ENCODE measurements at places on chromosomes 11 and 22. TPM values are rescaled to one million over a fixed set of nuclear protein-coding genes. Genes with fewer than 3 reads are reported as not detected.

GRCh38 chr11:116586392-116586791 is 186.4 kb downstream of the BUD13 start:
- no peaks in the 10 kb centered on the region for H3K36me3 ChIP-seq
- no peak for DNase-seq
- H3K27me3 ChIP-seq: peaks cover 17% of the 10 kb centered on the region
- H3K4me1 ChIP-seq: no peaks in the 10 kb centered on the region

DNA sequence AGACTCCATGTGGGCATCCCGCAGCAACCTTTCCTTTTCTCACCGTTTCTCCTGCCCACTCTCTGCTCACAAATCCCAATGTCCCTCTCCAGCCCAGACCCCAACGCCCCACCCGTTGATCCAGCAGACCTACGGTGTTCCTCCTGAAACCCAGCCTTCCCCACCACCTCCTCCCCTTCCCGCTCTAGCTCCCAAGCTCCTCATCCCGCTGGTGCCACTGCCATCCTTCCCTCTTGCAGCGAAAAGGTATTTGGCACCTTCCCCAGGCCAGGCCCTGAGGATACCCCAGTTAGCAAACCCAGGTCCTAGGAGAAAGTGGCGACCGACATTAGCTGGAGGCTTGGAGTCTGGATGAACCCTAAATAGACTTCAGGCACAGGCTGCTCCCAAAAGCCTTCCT is 84.0 kb upstream of the RTL6 start:
- peak; percentile 18 for DNase-seq
- H3K27me3 ChIP-seq: no peaks in the 10 kb centered on the region
- H3K36me3 ChIP-seq: no peaks in the 10 kb centered on the region
- no peaks in the 10 kb centered on the region for H3K4me1 ChIP-seq
- no peak overlapping the region for H3K27ac ChIP-seq
- no peak overlapping the region for H3K4me3 ChIP-seq

DNA sequence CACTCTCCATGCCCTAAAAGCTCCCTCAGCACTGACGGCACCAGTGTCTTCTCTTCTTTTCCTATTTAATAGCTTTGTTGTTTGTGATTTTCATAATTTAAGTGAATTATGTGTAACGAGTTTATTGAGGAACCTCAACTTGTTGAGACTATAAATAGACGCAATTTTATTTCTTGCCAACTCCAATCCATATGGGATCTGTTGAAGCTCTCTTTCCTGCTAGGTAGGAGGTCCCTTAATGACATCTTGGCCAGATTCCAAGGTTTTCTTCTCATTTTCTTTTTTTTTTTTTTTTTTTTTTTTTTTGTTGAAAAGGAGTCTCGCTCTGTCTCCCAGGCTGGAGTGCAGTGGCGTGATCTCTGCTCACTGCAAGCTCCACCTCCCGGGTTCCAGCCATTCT is 14.2 kb downstream of the RTL6 start:
- no peak for DNase-seq
- no peak overlapping the region for H3K27ac ChIP-seq
- no peaks in the 10 kb centered on the region for H3K4me1 ChIP-seq
- no peak overlapping the region for H3K4me3 ChIP-seq
- no peaks in the 10 kb centered on the region for H3K27me3 ChIP-seq

DNA sequence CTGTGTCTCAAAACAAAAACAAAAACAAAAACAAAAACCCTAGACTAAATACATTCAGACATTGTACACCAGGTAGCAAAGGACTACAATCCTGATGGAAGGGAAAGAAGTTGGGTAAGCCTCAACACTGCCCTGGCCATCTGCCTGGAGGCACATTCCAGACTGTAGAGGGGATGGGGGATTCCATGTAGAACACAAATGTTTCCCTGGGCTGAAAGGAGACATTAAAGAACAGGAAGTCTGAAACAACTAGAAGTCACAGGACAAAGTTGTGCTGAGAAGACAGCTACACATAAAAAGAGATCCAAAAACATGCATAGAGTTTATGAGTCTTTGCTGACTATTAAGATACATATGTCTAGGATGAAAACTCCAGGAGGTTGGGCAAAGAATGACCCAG is 83.9 kb downstream of the RRAS2 start:
- no peaks in the 10 kb centered on the region for H3K4me1 ChIP-seq
- H3K36me3 ChIP-seq: peaks cover 58% of the 10 kb centered on the region
- H3K27me3 ChIP-seq: no peaks in the 10 kb centered on the region

GRCh38 chr11:117281159-117281558 is 10.0 kb upstream of the BACE1-AS start:
- H3K4me1 ChIP-seq: no peaks in the 10 kb centered on the region
- H3K27me3 ChIP-seq: no peaks in the 10 kb centered on the region
- DNase-seq: no peak
- H3K36me3 ChIP-seq: peaks cover 60% of the 10 kb centered on the region
- H3K27ac ChIP-seq: no peak overlapping the region

DNA sequence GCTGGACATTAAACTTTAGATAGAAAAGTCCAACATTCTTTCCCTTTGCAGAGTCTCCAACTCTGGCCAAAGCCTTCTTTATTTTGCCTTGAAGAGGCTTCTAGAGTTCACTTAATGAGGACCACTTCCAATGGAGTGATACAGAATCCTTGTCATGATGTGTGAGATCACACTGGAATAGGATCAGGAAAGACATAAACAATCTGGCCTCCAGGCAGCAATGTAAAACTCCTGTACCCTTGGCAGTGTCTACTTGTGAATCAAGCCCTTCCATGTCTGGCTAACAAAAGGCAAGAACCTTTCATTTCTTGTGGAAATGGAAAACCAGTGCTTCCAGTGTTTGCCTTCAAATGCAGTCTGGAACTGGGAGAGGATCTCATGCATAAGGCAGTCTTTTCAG is 56.5 kb upstream of the FIBIN start:
- no peak overlapping the region for H3K27ac ChIP-seq
- H3K4me1 ChIP-seq: no peaks in the 10 kb centered on the region
- H3K36me3 ChIP-seq: no peaks in the 10 kb centered on the region

- H3K4me3 ChIP-seq: no peak overlapping the region
- H3K27ac ChIP-seq: no peak overlapping the region
- DNase-seq: no peak
- no peaks in the 10 kb centered on the region for H3K27me3 ChIP-seq
- peaks cover 2% of the 10 kb centered on the region for H3K36me3 ChIP-seq
- no peaks in the 10 kb centered on the region for H3K4me1 ChIP-seq
Measured at GRCh38 chr11:98895936-98896335, 124.8 kb upstream of the CNTN5 start.

Gene TBX10
- total RNA-seq: not detected

GRCh38 chr22:27775758-27776649 is 25.6 kb downstream of the MN1 start:
- H3K36me3 ChIP-seq: peaks cover 4% of the 10 kb centered on the region
- no peak overlapping the region for H3K27ac ChIP-seq
- H3K4me1 ChIP-seq: no peaks in the 10 kb centered on the region
- peak overlapping the region; percentile 31 for H3K4me3 ChIP-seq
- peak; percentile 53 for DNase-seq
- no peaks in the 10 kb centered on the region for H3K27me3 ChIP-seq

GRCh38 chr11:30392221-30392784 is 69.4 kb downstream of the ARL14EP start:
- H3K27me3 ChIP-seq: no peaks in the 10 kb centered on the region
- H3K27ac ChIP-seq: no peak overlapping the region
- H3K4me1 ChIP-seq: no peaks in the 10 kb centered on the region
- no peak overlapping the region for H3K4me3 ChIP-seq
- H3K36me3 ChIP-seq: peaks cover 1% of the 10 kb centered on the region
- DNase-seq: no peak

GRCh38 chr22:43534916-43535315 is 123.1 kb downstream of the MPPED1 start:
- no peak overlapping the region for H3K27ac ChIP-seq
- H3K27me3 ChIP-seq: no peaks in the 10 kb centered on the region

GRCh38 chr11:40203606-40204005 is 1255.8 kb downstream of the LRRC4C start:
- H3K4me1 ChIP-seq: no peaks in the 10 kb centered on the region
- no peak overlapping the region for H3K27ac ChIP-seq
- peaks cover 60% of the 10 kb centered on the region for H3K27me3 ChIP-seq
- peak overlapping the region; percentile 43 for H3K4me3 ChIP-seq
- DNase-seq: no peak

Gene UCP3
- total RNA-seq: 0.85 TPM

DNA sequence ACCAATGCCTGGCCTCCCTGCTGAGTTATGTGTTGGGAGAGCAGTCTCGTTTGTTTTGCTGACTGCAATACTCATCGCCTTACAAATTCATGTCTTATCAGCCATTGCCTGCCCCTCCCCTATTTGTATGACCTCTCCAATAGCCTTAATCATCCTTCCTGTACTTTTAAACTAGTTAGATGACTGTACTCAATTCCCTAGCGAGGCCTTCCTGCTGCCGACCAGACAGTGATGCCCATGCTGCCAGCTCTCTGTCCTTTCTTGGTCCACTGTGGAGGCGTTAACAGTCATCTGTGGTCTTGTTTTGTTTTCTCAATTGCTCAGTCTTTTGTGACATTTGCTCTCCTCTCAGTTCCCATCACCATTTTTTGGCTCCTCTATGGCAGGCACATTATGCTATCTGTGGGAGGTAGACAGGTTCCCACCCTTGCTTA is 20.3 kb upstream of the YPEL1 start:
- H3K36me3 ChIP-seq: peaks cover 12% of the 10 kb centered on the region
- H3K27me3 ChIP-seq: no peaks in the 10 kb centered on the region
- H3K4me3 ChIP-seq: no peak overlapping the region
- no peak overlapping the region for H3K27ac ChIP-seq
- no peaks in the 10 kb centered on the region for H3K4me1 ChIP-seq
- DNase-seq: no peak

DNA sequence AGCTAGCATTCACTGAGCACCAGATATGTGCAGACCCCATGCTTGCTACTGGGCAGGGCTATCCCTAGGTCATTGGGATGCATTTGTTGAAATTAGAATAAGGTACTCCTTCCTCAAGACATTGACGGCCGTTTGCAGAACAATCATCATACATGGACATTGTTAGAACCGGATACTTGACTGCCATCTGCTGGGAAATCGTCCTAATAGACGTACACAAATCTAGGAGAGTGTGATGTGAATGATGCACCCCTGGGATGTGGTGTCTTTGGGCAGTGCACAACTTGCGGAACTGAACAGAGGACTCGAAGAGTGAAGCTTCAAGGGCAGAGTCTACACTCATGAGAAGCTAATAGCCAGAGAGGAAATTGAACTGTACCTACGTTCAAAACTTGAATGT is 35.9 kb downstream of the MYO18B start:
- no peaks in the 10 kb centered on the region for H3K27me3 ChIP-seq
- H3K4me3 ChIP-seq: no peak overlapping the region
- no peaks in the 10 kb centered on the region for H3K4me1 ChIP-seq
- no peaks in the 10 kb centered on the region for H3K36me3 ChIP-seq

DNA sequence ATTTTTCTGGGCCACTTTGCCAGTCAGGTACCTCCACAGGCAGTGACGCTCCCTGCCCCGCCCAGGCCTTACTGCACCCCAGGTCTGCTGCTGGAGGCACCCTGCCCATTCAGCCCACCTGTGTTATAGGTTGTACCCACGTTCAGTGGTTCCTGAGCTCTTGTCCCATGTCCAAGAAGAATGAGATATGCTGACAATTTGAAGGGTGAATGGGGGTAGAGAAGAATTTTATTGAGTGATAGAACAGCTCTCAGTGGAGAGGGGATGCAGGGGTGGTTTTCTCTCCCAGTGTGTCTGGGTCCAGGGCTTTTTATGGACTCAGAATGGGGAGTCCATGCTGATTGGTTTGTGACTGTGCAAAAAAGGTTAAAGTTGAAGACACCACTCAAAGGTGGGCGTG is 149.7 kb downstream of the LDLRAD3 start:
- H3K36me3 ChIP-seq: peaks cover 34% of the 10 kb centered on the region
- no peak for DNase-seq
- no peak overlapping the region for H3K27ac ChIP-seq
- no peaks in the 10 kb centered on the region for H3K27me3 ChIP-seq
- H3K4me3 ChIP-seq: no peak overlapping the region
- H3K4me1 ChIP-seq: peaks cover 5% of the 10 kb centered on the region

DNA sequence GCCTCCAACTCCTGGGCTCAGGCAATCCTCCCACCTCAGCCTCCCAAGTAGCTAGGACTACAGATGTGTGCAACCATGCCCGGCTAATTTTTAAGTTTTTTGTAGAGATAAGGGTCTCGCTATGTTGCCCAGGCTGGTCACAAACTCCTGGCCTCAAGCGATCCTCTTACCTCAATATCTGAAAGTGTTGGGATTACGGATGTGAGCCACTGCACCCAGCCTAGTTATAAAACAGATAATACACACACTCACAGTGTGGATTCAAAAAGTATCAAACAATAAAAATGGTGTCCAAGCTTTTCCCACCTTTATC is 377 bp upstream of the CCDC188 start:
- no peaks in the 10 kb centered on the region for H3K36me3 ChIP-seq
- H3K4me1 ChIP-seq: no peaks in the 10 kb centered on the region
